ENCODE measurements at places on chromosomes 11 and 22. TPM values are rescaled to one million over a fixed set of nuclear protein-coding genes. Genes with fewer than 3 reads are reported as not detected.

The OR4A5 gene
- total RNA-seq, result not detected

DNA sequence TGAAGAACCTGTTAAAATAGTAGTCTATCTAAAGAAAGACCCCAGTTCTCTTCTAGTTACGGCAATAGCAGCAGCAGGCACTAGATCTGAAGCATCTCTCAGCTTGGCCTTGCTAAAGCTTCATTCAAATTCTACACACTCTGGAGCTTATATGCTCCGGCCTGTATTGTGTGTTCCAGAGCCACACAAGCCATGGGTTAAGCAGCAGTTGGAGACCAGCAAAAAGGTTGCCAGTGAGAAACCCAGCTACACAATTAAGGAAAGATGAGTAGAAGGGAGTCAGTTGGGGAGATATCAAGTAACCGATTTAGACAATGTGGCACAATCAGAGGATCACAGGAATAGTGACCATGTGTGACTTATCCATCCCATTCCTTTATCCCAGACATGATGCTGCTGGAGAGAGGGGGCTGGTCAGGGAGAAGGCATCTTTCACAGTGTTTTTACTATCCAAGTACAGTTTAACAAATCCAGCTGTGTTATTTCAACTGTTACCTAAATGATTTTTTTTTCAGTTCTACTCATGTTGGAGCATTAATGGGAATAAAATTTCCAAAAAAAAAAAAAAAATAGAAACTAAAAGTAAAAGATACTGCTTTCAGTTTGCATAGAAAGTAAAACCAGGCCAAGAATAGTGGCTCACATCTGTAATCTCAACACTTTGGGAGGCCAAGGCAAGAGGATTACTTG is 41.0 kb downstream of the PAX6 start:
- H3K4me1 ChIP-seq, result no peaks in the 10 kb centered on the region
- DNase-seq, result no peak
- no peaks in the 10 kb centered on the region for H3K36me3 ChIP-seq
- H3K27ac ChIP-seq, result no peak overlapping the region
- no peaks in the 10 kb centered on the region for H3K27me3 ChIP-seq
- H3K4me3 ChIP-seq, result no peak overlapping the region

DNA sequence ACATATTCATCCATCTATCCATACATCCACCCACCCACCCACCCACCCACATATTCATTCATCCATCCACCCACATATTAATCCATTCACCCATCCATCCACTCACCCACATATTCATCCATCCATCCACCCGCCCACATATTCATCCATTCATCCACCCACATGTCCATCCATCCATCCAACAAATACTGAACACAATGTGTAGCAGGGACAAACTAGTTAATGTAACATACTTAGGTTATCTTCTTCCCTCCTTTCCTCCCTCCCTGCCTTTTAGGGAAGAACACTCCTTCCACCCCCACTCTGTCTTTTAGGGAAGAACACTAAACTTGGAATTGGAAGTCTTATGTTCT is 39.4 kb downstream of the MCM5 start:
- DNase-seq, result no peak
- no peaks in the 10 kb centered on the region for H3K36me3 ChIP-seq
- H3K27me3 ChIP-seq, result no peaks in the 10 kb centered on the region

DNA sequence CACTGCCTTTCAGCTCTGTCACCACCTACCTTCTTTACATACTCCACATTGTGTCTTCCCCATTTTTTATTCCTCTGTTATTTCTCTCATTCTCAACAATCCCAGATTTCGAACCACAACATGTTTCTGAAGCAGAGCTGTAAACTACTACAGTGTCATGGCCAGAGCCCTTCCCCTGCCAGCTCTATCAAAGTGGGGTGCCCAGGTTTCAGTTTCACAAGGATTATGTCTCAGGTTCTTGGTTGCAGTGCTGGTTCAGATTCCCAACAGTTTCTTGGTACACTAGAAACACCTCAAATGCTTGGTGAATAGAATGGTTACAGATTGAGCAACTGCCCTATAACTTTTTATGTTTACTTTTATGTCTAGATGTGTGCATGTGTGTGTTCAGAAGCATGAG is 172.7 kb upstream of the MTNR1B start:
- no peaks in the 10 kb centered on the region for H3K4me1 ChIP-seq
- DNase-seq, result no peak
- no peak overlapping the region for H3K4me3 ChIP-seq
- no peaks in the 10 kb centered on the region for H3K36me3 ChIP-seq

The PRG3 gene
- not detected for total RNA-seq

The CNIH2 gene
- total RNA-seq, result 1.9 TPM

GRCh38 chr11:115222218-115222862 is 281.9 kb downstream of the CADM1 start:
- H3K36me3 ChIP-seq, result peaks cover 2% of the 10 kb centered on the region
- no peaks in the 10 kb centered on the region for H3K27me3 ChIP-seq
- no peaks in the 10 kb centered on the region for H3K4me1 ChIP-seq

- no peaks in the 10 kb centered on the region for H3K36me3 ChIP-seq
- no peak overlapping the region for H3K4me3 ChIP-seq
- DNase-seq, result no peak
- no peaks in the 10 kb centered on the region for H3K27me3 ChIP-seq
- H3K27ac ChIP-seq, result no peak overlapping the region
Observed at GRCh38 chr11:79045800-79046304, 395.0 kb downstream of the TENM4 start.

- H3K4me1 ChIP-seq, result peaks cover 81% of the 10 kb centered on the region
- peak overlapping the region; percentile 73 for H3K27ac ChIP-seq
- H3K36me3 ChIP-seq, result no peaks in the 10 kb centered on the region
- DNase-seq, result no peak
- H3K27me3 ChIP-seq, result no peaks in the 10 kb centered on the region
Observed at GRCh38 chr11:3942956-3943497, 87.6 kb downstream of the STIM1 start.

DNA sequence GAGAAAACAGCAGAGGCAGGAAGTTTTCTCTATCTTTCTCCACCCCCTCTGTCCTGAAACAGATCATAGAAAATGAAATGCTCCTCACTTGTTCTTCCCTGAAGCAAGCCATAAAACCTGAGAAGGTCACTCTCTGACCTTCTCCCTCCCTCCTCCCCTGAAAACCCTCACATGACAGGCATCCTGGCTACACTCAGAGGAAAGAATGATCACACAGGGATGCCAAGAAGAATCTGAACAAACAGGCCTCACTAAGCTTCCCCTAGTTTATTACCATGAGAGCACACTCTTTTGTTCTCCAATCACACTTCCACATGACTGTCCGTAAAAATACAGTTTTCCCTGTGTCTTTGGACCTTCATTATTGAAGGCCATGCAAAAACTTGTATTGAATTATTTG is 300.1 kb downstream of the BUD13 start:
- DNase-seq, result no peak
- no peaks in the 10 kb centered on the region for H3K4me1 ChIP-seq
- no peak overlapping the region for H3K27ac ChIP-seq
- peaks cover 11% of the 10 kb centered on the region for H3K27me3 ChIP-seq

DNA sequence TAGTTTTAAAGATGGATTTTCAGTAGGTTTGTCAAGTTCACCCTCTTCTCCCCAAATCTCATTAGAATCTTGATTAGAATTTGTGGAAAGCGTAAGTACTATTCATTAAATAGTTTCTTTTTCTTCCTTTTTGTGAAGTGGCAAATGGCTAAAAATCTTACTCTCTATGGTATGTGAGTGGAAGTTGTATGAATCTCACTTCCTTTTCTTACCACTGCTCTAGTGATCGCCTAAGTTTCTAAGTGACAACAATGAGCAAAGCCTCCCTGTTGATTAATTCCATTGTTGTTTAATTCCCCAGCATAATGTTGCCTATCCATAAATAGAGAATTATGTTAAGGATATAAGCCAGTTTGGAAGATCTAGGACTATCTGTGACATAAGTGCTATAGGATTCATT is 82.7 kb downstream of the PGR start:
- no peak overlapping the region for H3K4me3 ChIP-seq
- no peaks in the 10 kb centered on the region for H3K4me1 ChIP-seq

DNA sequence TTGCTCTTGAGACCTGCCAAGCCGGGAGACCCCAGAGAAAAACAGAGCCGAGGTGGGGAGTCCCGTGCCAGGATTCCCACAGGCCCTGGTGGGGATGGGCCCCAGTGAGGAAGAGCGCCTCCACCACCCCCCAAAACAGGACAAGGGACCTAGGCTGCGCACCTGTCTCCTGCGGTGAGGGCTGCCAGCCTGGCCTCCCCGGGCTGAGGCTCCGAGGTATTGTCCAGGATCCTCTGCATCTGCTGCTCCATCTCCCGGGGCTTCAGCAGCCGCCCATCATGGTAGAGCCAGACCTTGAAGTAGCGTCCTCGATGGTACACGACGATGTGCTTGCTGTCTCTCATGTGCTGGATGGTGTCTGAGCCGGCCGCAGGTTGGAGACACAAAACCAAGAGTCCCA is 33.3 kb upstream of the TESMIN start:
- no peak overlapping the region for H3K27ac ChIP-seq
- peaks cover 71% of the 10 kb centered on the region for H3K36me3 ChIP-seq
- no peak overlapping the region for H3K4me3 ChIP-seq
- H3K27me3 ChIP-seq, result no peaks in the 10 kb centered on the region
